ENCODE measurements at places on chromosomes 5 and 9.

DNA sequence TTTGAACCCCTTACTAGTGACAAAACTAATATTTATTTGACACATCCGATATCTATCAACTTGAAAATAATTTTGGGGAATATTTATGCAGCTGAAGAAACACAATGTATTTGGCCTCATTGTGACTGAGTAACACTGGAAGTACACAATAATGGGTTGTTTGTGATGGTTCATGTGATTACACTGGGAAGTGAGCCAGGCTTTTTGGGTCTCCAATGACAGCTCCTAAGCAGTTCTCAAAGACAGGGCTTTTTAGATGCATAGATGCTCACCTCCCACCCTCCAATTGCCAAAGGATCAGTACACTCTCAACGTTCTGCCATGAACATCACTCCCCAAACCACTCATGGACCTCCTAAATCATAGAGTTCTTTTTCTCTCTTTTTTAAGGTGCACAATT lies 170.0 kb downstream of the SLC24A2 start:
- no peak for DNase-seq

- DNase-seq, result no peak
Observed at GRCh38 chr5:159290741-159291140, 27.7 kb downstream of the UBLCP1 start.

DNA sequence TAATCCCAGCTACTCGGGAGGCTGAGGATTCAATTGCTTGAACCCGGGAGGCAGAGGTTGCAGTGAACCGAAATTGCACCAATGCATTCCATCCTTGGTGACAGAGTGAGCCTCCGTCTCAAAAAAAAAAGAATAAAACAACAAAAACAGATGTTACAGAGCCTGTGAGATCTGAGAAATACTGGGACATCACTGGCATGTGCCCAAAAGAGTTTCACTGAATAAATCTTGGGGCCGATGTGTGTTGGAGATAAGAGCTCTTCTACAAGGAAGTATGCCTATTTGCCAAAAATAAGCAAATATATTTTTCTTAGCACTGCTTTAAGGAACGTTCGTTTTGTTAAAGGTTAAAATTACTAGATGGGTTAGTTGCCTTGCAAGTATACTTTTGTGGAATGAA lies 55.1 kb downstream of the KIAA1958 start:
- DNase-seq, result no peak

DNA sequence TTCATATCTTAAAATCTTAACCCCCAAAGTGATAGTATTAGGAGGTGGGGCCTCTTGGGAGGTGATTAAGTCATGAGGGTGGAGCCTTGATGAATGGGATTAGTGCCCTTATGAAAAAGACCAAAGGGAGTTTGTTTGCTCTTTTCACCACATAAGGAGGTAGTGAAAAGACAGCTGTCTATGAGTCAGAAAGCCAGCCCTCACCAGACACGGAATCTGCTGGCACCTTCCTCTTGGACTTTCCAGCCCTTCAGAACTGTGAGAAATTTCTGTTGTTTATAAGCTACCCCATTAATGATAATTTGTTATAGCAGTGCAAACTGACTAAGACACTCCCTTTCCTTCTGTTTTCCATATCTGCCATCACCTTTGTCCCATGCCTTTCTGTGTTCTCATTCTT lies 20.8 kb downstream of the IFNB1 start:
- DNase-seq, result no peak

DNA sequence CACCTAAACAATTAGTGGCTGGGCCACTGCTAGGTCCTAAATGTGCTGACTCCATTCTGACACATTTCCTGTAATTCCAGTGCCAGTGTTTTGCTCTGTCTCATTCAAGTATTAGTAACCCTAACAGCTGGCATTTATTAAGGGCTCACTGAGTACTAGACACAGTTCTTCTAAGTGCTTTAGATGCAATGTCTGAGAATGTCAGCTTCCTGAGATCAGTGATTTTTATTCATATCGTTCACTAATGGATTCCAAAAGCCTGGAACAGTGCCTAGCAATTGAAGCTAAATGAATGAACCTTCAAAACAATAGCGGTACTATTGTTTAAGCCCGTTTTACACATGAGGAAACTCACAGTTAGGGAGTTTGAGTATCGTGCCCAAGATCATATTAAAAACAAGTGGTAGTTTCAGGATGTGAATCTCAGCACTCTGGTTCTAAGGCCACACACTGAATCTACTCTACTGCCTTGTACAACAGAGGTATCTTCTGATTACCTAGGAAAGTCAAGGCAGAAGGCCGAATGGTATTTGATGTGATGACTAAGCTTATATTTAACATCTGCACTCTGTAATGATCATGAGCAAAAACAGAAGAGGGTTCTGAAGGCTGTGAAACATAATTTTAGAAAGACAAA lies 304.0 kb downstream of the PJA2 start:
- DNase-seq, result no peak

DNA sequence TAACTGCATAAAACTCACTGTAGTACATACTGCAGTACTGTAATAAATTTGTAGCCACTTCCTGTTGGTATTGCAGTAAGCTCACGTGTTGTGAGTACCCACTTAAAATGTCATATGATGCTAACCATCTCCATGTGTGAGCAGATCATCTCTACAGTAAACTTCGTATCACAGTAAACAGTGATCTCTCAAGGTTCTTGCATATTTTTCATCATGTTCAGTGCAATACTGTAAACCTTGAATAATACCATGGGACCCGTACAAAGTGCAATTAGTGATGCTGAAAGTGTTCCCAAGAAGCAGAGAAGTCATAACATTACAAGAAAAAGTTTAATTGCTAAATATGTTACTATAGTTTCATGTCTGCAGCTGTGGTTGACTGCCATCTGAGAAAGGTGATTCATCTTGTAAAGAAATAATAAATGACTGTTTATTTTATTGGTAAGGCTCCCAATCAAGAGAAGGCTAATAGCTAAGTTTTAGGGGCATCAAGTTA lies 253.8 kb upstream of the POU5F2 start:
- DNase-seq, result no peak

DNA sequence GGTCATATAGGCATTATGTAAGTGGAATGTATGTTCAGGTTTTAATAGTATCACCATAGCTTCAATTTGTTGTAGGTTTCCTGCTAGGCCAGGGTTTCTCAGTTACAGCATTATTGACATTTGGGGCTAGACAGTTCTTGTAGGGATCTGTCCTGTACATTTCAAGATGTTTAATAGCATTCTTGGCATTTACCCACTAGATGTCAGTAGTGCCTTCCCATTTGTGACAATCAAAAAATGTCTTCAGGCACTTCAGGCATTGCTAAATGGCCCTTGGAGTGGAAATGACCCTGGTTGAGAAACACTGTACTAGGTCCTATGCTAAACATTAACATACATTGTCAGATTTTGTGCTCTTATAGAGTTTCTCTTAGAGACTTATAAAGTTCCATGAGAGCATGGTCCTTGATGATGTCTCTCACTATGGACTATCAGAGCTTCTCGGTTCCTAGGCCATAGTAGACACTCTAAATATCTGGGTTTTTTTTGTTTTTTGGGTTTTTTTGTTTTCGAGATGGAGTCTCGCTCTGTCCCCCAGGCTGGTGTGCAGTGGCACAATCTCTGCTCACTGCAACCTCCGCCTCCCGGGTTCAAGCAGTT lies 1.4 kb downstream of the KIF20A start:
- DNase-seq, result no peak

DNA sequence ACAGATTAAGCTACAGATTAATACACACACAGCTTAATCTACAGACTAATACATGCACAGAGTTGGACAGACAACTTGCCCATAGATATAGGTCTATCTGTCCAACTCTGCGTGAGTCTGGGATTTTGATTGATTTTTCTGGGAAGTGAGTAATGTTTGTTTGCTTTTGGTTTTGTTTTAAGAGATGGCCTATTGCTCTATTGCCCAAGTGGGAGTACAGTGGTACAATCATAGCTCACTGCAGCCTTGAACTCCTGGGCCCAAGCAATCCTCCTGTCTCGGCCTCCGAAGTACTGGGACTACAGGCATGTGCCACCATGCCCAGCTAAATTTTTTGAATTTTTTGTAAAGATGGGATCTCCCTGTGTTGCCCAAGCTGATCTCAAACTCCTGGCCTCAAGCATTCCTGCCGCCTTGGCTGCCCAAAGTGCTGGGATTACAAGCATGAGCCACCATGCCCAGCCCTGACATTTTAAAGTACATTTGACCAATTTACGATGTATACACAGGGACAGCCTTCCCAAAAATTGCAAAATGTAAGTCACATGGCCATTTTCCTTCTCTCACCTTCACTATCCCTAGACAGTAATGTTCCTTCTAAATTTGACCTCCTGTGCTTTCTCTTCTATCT lies 50.8 kb downstream of the PAPPA start:
- no peak for DNase-seq

GRCh38 chr9:38443597-38443996 lies 19.3 kb upstream of the IGFBPL1 start:
- DNase-seq, result no peak

- no peak for DNase-seq
Observed at GRCh38 chr9:124940521-124940893, 376 bp downstream of the GOLGA1 start.

DNA sequence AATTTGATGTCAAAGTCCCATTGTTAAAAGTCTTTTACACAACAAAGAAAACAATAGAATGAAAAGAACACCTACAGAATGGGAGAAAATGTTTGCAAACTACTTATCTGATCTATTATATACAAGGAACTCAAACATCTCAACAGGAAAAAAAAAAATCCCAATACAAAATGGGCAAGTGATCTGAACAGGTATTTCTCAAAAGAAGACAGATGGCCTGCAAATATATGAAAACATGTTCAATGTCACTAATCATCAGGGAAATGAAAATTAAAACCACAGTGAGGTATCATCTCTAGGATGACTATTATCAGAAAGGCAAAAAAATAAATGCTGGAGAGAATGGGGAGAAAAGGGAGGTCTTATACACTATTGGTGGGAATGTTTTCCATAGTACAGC lies 301.8 kb downstream of the ARHGAP26 start:
- no peak for DNase-seq

GRCh38 chr9:131092548-131093440 lies 3.5 kb upstream of the AIF1L start:
- DNase-seq, result no peak

- no peak for DNase-seq
Observed at GRCh38 chr9:108691614-108692013, 164.2 kb downstream of the ACTL7B start.

DNA sequence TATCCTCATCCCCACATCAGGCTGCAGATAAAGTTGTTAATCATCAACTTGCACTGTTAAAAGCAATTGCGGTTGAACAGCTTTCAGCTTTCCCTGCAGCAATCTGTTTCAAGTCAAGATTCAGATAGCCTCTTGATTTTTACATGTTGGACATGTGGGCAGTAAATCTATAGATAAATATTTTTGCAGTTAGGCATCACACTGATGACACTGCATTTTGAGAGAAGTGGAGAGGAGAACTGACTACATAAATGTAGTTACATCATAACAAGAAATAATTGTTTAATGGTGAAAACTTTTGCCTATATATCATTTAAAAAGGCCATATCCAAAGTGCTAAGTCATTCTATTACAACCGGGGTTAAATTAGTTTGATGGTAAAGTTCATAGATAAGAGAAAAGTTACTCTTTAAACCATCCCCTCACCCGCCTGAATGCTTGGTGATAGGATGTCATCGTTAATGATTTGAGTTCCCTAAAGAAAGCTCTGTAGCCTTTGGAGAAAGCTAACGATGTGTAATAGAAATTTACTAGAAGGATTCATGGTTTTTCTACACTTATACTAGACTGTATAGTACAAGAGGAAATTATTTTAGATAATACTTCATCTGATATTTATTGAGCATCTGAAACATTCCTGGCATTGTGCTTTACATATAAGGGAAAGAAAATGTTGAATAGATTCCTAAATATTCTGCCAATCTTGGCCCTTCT lies 30.8 kb upstream of the ALDH1A1 start:
- DNase-seq, result no peak

GRCh38 chr5:178143901-178144300 lies 9.8 kb downstream of the NHP2 start:
- no peak for DNase-seq

- DNase-seq, result no peak
Observed at GRCh38 chr9:20394969-20395368, 227.3 kb downstream of the MLLT3 start.

DNA sequence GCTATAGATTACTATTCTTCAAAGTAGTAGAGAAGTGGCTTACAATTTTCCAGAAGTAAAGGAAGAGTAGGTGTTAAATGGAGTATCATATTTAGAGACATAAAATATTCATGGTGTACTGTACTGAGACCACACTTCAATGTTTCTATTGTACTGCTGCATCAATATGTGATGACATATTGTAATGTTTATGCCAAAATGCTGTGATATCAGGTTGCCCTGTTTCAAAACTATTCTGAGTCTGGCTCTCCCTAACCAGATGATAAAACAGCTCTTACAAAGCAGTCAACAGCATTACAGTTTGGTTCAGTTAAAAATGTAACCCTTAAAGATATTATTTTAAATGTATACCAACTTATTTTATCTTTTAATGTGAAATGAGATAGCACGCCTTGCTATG lies 30.8 kb upstream of the ACOT12 start:
- no peak for DNase-seq

Measured in stimulated activated naive CD4-positive, alpha-beta T cell treated with Interleukin-2 at 50 U/mL for 16 hours (primary cell).